ENCODE measurements at places on chromosomes 5 and 9.

- DNase-seq = no peak
Measured at GRCh38 chr9:74570879-74571512, 73.9 kb downstream of the RORB start.

DNA sequence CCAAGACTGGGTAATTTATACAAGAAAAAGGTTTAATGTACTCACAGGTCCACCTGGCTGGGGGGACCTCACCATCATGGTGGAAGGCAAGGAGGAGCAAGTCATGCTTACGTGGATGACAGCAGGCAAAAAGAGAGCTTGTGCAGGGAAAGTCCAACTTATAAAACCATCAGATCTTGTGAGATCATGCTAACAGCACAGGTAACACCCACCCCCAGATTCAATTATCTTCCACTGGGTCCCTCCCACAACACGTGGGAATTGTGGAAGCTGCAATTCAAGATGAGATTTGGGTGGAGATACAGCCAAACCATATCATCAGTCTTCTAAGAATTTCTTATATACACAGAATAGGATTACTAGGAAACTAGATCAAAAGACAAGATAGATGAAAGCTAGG lies 555.6 kb downstream of the PRR16 start:
- DNase-seq = no peak

GRCh38 chr5:132070460-132071337 lies 2.9 kb upstream of the CSF2 start:
- DNase-seq = no peak

- no peak for DNase-seq
Measured at GRCh38 chr5:142911775-142912174, 141.6 kb downstream of the ARHGAP26 start.

DNA sequence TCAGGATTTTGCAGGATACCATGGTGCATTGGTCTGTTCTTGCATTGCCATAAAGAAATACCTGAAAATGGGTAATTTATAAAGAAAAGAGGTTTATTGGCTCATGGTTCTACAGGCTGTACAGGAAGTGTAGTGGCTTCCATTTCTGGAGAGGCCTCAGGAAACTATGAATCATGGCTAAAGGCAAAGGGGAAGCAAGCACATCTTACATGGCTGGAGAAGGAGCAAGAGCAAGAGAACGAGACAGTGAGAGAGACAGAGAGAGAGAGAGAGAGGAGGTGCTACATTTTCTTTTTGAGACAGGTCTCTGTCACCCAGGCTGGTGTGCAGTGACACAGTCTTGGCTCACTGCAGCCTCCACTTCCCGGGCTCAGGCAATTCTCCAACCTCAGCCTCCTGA lies 43.9 kb downstream of the P4HA2 start:
- no peak for DNase-seq

GRCh38 chr5:55232985-55233928 lies at the start of gene CCNO:
TSS of gene CCNO (minus strand) at chr5:55233608. CDS start at chr5:55233523, 85 bp downstream.
- DNase-seq = no peak

DNA sequence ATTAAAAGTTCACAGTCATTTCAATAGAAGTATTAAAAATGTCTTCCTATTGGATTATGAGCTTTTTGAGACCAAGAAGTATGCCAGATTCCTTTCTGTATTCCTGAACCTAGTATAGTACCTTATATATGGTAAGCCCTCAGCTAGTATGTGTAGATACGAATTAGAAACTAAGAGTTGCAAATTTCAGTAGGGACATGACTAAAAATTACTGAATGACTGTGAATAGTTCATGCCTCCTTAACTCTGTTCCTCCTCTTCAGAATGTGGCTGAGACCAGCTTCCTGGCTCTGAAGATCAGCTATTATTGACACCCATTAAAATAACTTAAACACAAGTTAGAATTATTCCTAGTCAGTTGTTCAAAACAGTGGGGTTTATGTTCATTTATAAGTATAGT lies 19.7 kb downstream of the KDM3B start:
- DNase-seq = no peak

DNA sequence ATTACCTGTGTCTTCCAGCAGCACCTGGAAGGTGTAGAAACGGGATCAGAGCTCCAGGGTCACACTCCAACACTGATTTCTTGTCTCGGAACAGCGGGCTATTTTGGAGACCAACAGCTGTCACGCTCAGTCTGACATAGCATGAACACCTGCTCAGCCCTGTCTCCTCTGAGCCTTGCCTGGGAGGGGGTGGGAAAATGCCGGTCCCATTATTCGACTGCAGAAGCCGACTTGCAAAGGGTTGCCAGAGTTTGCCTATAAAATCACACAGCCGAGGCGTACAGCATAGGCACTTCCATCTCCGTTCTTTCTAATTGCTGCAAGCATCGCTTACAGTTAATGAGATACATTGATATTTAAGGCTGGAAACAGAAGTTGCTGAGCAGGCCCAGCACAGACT lies 300.8 kb upstream of the MSX2 start:
- no peak for DNase-seq

Data from stimulated activated CD4-positive, alpha-beta T cell treated with anti-CD3 and anti-CD28 coated beads, Interleukin-1b, Interleukin-23, amount 100 ng/mL, for 1 hour (primary cell).